ENCODE measurements at places on chromosomes 13 and 19.

DNA sequence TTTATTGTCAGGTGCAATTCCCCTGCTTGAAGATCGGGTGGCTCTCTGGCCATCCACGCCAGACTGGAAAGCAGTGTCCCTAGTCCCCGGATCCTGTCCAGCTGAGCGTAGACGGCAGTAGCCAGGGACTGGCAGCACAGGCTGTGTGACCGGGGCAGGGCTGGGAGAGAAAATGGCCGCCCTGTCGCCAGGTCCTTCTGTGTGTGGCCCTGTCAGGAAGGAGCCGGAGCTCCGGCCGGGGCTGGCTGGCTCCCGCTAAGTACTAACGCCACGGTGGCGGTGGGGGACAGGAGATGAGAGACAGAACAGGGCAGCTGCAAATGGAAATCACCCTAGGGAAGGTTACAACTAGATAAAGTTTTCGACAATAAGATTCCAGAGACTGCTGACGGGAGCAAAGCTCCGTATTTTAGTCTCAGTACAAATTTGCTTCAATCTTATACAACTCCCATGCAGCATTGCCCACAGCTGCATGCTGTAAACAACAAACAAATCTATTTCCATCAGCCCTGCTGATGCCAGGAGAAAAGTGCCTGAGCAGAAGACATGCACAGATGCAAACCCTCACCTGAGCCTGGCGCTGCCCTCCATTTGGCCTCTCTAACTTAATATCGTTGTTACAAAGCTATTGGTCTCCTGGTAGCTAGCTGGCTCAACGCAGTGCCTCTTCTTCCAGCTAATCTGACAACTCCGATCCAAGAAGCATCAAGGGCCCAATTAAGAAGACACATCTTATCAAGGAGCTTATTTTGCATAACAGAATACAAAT, 253.0 kb downstream of the TSHZ3 start:
- DNase-seq = no peak

DNA sequence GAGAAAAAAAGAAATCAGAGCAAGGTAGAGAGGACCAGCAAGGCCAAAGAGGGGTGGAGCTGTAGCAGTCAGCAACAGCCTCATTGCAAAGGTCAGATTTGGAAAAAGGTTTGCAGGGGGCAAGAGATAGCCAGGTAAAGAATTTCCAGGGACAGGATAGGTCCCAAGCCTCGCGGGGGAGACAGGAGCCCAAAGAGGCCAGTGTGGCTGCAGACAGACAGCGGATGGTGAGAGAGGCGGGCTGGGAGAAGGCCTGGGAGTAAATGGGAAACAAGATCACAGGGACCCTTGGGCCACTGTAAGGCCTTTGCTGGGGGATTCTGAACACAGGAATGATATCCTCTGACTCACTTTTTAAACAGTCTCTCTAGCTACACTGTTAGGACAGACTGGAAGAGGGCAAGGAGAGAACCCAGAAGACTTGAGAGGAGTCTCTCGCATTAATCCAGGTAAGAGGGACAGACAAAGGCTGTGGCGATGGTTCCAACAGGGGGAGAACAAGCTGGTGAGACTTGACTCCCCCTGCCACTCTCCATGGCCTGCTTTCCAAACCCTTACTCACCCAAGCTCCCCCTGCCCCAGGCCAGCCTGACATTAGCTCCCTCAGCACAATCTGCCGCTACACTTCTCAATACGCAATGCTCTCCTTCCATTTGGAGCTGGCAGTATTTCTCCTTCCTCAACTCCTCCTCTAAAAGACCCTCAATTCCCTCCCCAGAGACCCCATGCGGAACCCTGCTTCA, 31.8 kb downstream of the DOCK9 start:
- DNase-seq = no peak

DNA sequence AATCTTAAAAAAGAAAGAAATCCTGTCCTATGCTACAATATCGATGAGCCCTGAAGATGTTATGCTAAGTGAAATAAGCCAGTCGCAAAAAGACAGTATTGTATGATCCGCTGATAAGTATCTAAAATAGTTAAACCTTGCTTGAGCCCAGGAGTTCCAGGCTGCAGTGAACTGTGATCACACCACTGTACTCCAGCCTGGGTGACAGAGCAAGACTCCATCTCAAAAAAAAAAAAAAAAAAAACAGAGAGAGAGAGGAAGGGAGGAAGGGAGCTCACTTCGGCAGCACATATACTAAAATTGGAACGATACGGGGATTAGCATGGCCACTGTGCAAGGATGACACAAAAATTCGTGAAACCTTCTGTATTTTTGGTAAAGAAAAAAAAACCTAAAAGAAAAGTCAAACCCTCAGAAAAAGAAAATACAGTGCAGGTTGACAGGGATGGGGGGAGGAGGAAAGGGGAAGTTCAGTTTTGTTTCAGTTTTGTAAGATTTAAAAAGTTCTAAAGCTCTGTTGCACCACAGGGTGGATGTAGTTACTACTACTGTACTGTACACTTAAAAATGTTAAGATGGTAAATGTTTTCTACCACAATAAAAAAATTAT, 8.4 kb downstream of the CLASRP start:
- DNase-seq = no peak

DNA sequence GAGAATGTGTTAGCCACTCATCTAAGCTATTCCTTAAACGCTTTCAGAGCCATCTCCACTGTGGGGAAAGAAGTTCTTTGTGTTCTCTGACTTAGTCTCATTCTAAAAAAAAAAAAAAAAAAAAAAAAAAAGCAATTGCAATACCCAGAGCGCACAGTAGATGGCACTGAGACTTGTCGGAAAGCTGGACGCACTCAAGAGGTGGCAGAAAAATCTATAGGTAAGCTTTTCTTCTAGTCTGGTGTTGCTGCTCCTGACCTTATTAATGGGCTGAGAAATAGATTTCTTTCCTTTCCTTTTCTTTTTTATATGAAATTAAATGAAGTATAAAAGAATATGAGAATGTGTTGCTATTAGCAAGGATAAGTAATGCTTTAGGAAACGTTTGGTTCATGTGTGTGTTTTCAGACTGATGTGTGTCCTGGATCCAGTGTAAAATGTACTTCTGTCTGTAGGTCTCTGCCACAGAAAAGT, 4.7 kb upstream of the GJB2 start:
- DNase-seq = no peak

DNA sequence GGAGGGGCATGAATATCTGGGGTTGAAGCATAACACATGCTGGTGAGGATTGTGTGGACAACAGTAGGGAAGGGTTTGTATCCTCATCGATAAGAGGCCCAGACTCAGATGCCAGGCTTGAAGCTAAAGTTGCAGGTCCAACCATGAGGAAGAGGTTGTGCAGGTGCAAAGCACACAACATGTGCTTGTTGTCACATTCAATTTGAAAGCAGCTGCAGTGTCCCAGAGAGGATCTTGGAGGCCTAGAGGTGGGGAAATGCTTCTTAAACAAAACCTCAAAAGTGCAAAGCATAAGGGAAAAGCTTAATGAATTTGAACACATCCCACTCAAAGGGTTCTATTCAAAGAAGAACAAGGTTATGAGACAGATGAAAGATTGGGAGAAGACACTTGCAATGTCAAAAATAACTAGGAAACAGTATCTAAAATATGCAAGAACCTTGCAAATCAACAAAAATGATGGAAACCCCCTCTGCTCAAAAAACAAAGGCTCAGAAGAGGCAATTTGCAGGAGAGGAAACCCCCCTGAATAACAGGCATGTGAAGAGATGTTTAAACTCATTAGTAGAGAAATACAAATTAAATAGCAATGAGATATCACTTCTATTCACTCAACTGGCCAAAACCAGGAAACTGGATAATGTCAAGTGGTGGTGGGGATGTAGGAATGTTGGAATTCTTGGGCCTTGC, 187.1 kb downstream of the KATNAL1 start:
- no peak for DNase-seq

DNA sequence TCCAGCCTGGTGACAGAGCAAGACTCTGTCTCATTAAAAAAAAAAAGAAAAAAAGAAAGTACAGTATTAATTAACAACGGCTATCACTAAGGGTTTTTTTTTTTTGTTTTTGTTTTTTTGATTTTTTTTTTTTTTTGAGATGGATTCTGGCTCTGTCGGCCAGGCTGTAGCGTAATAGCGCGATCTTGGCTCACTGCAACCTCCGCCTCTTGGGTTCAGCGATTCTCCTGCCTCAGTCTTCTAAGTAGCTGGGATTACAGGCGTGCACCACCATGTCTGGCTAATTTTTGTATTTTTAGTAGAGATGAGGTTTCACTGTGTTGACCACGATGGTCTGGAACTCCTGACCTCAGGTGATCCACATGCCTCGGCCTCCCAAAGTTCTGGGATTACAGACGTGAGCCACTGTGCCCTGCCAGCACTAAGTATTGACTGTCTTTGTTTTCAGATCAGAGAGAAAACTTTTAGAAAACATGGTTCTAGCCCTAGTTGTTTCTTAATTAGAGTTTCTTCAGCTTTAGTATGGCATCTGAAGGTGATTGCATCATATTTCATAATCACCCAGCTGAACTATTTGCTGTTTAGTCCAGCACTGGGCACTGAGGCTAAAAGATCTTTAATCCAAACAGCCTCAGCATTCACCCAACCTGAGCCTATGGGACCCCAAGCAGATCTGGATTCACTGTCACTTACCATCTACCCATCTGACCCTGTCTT, 2.7 kb upstream of the GATAD2A start:
- DNase-seq = no peak

DNA sequence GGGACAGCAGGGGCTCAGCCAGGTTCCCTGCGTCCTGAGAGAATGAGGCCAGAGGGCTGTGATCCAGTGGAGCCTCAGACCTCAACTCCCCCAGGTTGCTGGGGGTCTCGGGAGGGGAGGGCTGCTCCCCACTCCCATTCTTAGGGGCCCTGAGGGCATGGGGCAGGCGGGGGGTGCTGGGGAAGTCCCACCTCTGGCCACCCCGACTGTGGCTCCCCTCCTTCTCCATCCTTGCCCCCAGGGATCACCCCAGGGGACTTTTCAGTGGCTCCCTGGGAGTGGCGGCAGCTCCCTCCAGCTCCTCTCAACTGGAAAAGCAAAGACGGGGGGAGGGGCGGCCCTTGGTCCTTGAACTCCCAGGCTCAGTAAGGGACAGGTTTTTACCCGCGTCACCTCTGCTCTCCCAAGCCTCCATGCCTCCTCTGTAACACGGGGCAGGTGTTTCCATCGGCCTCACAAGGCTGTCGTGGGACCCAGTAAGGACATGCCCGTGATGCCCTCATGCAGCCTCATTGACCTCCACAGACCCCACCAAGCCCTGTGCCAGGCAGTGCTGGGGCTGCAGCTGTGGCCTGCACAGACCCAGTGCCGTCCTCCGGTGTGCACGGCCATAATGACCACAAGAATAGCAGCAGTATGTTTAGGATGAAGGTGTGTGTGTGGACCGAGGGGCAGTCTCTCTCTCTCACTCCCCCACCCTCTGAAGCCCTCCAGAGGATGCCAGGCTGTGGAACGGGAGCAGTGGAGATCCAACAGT, 11.6 kb upstream of the TOMM40 start:
- DNase-seq = no peak

DNA sequence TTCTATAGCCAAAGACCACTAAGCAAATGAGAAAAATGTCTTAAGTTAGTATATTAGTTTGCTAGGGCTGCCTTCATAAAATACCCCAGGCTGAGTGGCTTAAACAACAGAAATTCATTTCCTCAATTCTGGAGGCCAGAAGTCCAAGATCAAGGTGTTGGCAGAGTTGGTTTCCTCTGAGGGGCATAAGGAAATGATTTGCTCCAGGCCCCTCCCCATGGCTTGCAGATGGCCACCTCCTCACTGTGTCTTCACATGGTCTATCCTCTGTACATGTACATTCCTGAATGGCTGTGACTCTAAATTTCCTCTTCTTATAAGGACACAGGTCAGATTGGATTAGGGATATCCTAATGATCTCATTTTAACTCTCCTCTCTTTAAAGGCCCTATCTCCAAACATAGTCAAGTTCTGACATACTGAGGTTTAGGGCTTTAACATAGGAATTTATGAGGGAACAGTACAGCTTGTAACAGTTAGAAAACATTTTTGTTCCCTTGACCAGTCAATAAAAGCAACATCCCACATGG, 307.4 kb downstream of the DIAPH3 start:
- DNase-seq = no peak

DNA sequence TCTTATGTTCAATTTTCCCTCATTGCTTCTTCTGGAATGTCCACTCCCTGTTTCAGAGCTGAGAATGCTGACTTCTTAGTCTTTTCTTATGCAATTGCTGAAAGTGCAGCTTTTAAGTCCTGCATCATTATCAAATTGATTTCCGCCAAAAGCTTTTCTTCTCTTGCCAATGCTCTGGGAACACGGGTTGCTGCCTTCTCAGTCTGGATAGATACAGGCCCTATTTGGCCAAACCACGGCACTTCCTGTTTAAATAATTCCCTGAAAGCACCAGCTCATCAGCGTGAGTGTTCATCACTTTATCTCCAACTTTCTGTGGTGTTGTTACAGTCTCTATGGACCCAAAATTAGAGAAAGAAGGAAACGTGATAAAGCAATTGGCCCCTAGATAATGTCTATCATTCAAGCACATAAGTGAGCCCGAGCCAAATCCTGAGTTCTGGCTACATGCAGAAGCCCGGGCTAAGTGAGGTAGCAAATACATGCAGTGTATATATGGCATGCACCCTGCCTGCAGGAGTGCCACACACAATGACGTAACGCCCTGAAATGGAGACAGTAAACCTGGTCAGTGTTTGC, 85.7 kb downstream of the CYSLTR2 start:
- no peak for DNase-seq

GRCh38 chr19:50272263-50272897, 56.8 kb downstream of the KCNC3 start:
- no peak for DNase-seq

- no peak for DNase-seq
These were observed 5.6 kb downstream of the SAFB start for GRCh38 chr19:5628461-5628860.

DNA sequence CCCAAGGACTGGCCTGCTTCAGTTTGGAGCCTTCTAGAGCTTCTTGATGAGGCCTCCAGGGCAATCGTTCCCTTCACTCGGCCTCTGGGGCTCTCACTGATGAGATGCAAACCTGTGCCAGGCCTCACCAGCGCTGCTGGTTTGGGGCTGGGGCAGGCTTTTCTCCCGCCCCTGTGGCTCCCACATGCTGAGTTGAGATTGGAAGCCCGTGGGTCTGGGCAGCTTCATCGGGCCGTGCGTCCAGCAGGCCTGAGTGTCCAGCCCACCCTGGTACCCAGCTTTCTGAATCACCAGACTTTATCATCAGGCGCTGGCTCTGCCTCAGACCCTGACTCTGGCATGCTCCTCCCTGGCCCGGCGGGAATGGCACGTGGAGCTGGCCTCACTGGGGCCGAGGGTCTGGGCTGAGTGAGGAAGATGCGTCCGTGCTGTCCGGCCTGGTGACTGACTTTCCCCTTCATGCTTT, 4.3 kb downstream of the CALM3 start:
- DNase-seq = peak; percentile 23
